ENCODE measurements at places on chromosomes 1 and 21. TPM values are rescaled to one million over a fixed set of nuclear protein-coding genes. Genes with fewer than 3 reads are reported as not detected.
A peak's percentile ranks its signal among the peaks of the same experiment; 100 is the strongest.

DNA sequence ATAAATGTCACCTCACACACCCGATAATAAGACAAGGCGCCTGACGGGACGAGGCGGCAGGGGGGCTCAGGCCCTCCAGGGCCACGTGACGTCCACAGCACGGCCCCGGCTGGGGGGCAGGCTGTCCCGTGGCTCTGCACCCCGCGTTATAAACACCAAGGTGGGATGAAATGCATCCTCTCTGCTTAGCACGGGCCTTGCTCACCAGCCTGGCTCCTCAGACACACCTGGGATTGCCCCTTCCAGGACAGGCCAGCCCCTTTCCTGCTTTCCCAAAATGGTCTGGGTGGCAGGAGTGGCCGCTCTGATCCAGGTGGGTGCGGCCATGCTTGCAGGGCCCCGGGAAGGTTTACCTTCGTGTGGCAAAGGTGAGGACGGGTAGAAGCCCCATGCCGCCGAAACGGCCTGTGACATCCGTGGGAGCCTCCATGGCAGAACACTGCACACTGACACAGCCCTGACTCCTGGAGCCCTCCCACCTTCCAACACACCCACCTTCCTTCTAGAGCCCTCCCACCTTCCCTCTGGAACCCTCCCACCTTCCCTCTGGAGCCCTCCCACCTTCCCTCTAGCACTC, 35.9 kb downstream of the SLC19A1 start:
- no peak for DNase-seq

- DNase-seq, result no peak
Observed at GRCh38 chr1:177902266-177902665, 67.6 kb downstream of the SEC16B start.

The ITPKB gene
- 28.3 TPM for total RNA-seq

The PYHIN1 gene
- 5.3 TPM for total RNA-seq

GRCh38 chr1:81142099-81142826, 658.5 kb upstream of the ADGRL2 start:
- DNase-seq, result no peak

The MAEL gene
- not detected for total RNA-seq

GRCh38 chr1:194512957-194513356, 1326.5 kb upstream of the B3GALT2 start:
- no peak for DNase-seq

DNA sequence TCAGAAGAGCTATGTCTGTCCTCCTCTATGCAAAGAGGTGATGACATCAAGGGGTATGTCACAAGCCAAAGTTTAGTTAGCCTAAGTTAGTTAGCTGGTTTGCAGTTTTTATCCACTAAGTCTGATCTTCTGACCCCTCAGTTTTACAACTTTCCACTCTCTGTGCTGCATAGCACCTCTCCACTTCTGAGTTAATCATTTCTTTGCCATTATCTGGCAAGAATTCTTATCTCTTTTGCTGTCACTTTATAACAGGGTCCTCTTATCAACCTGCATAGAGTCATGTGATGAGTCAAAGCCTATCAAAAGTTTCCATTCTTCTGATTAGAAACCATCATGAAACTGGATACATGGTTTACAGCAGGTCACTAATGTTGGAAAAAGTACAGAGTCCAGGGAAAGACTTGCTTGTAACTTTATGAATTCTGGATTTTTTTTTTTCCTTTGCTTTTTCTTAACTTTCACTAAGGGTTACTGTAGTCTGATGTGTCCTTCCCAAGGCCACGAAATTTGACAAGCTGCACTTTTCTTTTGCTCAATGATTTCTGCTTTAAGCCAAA, at the start of gene NR5A2:
NR5A2 (plus strand) TSS at position 447 of the 560 bp plus-strand sequence. CDS start 138 bp downstream, outside the sequence.
- DNase-seq, result no peak

The TMEM240 gene
- total RNA-seq, result 0.46 TPM

DNA sequence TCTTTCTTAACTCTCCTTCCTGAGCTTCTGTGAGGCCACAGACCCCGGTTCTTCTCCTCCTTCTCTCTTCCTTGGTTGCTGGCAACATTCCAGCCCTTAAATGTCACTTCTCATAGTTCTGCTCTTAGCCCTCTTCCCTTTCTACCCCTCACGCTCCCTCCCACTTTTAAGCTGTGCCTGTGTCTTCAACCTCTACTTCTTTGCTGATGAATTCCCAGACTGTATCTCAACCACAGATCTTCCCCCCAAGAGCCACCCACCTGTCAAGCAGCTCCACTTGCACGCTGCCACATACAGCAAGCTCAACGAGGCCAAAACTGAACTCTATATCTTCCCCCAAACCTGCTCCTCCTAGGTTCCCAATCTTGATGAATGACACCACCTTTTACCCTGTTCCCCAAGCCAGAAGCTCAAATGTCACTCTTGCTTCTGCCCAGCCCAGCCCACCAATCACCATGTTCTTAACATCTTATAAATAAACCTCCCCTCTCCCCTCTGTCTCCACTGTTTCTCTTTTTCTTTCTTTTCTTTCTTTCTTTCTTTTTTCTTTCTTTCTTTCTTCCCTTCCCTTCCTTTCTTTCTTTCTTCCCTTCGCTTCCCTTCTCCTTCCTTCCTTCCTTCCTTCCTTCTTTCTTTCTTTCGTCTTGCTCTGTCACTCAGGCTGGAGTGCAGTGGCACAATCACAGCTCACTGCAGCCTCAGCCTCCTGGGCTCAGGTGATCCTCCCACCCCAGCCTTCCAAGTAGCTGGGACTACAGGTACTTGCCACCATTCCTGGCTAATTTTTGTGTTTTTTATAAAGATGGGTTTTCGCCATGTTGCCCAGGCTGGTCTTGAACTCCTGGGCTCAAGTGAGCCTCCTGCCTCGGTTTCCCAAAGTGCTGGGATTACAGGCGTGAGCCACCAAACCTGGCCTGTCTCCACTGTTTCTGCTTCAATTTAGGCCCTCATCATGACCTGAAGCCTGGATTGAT, 19.8 kb upstream of the PTP4A2 start:
- peak; percentile 18 for DNase-seq

The NCMAP gene
- 0.08 TPM for total RNA-seq

DNA sequence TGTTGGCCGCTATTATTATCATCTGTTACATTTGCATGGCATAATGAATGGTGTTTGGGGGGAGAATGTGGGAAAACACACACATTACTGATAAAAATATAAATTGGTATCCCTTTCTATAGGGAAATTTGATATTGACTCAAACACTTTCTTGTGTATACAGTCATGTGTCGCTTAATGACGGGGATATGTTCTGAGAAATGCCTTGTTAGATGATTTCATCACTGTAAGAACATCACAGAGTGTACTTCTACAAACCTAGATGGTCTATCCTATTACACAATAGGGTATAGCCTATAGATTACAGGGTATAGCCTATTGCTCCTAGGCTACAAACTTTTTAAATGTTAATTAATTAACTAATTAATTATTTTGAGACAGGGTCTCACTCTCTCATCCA, 67.2 kb upstream of the B3GALNT2 start:
- DNase-seq, result no peak

GRCh38 chr1:42734201-42735035, 5.6 kb downstream of the CLDN19 start:
- DNase-seq, result no peak

DNA sequence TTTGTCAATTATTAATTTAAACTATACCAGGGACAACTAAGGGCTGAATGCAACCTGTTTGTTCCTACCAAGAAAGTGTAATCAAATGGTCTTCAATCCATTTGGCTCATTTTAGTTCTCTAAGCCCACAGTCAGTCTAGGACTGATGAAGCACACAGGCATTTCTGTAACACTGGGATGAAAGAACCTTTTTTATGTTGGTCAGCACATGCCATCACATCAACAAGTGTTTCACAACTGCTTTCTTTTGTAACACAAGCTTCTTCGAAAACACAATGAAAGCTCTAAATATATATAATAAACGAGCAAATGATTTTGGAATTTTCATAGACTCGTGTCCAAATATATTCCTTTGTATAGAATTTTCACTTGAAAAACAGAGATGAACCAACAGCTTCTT, 28.8 kb downstream of the HEATR1 start:
- DNase-seq, result no peak

The MIXL1 gene
- total RNA-seq, result not detected

The AMPD1 gene
- not detected for total RNA-seq

GRCh38 chr1:219692981-219693380, 80.1 kb upstream of the ZC3H11B start:
- no peak for DNase-seq

The CD2 gene
- total RNA-seq, result 374 TPM

The SLC6A9 gene
- 18.3 TPM for total RNA-seq

The SYNJ1 gene
- 10.8 TPM for total RNA-seq

The GPR52 gene
- 0.61 TPM for total RNA-seq

DNA sequence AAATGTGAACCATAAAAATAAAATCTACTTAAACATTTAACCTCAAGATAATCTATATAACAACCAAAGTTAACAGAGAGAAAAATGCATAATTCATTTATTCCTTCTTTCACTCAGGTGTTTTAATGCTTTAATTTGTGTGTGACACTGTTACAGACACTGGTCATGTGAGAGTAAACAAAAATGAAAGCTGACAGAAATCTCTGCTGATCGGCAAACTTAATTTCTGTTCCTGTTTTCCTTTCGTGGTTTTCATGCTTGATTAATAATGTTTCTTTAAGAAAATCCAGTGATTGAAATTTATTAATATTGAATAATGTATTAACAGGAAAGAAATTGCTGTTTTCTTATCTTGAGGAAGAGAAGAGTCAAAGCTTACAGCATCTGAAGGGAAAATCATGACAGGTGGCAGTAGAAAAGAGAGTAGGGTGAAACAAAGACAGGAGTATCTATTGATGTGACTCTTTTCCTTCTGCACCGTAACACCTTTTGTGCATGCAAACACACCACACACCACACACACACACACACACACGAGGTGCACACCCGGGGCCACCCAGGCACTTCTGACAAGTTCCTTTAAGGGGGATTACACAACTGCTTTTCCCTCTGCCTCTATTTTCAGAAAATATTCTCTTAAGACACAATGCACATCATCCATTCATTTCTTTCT, 1.6 kb downstream of the OR2AK2 start:
- DNase-seq, result no peak

- DNase-seq, result no peak
Observed at GRCh38 chr1:151533870-151534269, 6.2 kb upstream of the TUFT1 start.

The OR2L5 gene
- not detected for total RNA-seq

DNA sequence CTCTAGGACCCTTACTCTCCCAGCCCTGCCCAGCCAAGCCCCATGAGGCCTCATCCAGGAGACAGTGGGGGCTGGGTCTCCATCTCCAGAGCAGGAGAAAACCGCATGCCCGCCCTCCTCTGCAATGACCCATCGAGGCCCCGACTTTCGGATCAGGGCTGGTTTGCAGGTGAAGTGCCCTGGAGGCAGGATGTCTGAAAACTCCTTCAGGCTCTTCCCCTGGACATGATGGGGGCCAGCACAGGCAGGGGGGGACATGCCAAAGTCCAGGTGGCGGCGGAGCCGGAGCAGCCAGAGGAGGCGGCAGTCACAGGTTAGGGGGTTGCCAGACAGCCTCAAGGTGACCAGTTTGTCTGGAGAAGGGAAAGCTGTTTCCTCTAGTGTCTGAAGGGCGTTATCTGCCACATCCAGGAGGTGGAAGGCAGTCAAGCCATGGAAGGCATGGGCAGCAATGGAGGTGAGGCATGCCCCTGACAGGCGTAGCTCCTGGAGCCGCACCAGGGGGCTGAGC, 3.9 kb downstream of the LINGO4 start:
- DNase-seq, result no peak

DNA sequence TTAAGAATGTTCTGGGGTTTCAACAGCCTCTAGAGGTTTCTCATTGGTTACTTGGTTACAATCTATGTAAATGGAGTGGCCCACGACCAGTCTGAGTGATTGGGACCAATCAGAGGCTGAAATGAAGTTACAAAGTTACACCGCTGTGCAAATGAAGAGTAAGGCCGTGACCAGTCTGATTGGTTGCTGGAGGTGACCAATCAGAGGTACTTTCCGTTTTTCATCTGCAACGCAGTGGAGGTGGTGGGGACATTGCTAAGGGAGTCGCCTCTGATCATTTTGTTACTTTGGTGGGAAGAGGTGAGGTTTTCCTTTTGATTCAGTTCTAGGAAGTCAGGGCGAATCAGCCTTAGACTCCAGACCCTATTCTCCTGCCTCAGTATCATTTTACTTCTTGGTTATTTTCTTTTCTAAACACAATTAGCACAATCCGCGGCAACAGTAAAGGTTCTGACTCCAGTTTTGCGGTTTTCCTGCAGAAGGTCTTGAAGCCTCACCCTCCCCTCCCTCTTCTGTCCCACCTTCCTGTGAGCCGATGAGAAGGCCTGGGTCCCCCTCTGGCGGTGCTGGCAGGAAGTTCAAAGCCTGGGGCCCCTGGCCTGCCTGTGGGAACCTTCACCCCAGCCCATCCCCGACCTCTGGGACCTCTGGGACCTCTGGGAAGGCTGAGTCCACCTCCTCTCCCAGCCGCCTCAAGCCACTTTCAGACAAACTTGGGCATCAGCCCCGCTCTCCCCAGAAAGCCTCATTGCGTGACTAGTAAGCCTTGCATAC, 38.7 kb upstream of the TTC34 start:
- DNase-seq, result peak; percentile 48

DNA sequence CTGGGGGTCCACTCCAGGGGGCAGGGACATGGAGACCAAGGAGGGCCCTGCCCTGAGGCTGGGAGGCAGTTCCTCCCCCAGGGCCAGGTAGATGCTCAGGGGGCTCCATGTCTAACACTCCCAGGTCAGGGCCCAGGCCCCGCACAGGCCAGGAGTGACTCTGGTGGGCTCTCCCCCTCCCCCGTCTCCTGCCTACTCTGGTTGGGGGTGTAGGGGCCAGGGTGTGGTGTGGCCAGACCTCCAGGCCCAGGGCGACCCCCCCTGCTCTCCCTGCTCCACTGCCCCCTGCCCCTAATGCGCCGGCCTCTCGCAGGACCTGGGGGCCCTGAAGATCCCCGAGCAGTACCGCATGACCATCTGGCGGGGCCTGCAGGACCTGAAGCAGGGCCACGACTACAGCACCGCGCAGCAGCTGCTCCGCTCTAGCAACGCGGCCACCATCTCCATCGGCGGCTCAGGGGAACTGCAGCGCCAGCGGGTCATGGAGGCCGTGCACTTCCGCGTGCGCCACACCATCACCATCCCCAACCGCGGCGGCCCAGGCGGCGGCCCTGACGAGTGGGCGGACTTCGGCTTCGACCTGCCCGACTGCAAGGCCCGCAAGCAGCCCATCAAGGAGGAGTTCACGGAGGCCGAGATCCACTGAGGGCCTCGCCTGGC, 19.7 kb upstream of the CCDC27 start:
- no peak for DNase-seq

DNA sequence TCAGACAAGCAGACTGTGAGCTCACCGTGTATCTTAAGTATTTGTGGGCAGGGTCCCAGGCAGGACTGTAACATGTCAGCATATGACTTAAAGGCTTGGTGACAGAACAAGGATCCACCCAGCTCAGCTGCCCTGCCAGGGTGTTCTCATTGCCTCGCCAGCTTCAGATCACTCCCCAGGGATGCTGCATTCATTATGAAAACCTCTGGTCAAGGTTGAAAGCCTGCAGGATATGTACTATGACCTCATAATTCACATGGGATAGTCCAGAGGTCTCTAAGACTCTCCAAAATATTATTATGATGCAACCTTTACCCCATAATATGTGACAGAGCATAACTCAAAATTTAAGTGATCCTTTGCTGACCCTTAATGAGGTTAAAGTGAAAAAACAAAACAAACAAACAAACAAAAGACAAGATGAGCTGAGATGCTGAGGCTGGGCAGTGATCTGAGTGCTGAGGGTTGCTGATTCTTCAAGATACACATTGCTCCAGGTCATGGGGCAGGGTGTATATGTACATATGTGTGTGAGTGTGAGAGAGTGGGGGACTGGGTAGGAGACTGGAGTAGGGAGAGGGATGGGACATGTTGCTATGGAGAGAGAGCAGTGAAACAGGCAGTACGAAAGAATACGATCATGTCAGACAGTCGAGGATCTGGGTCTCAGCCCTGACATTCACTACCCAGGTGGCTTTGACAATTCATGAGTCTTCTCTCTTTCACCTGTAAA, 98.8 kb upstream of the DUSP10 start:
- no peak for DNase-seq
